ENCODE measurements at places on chromosomes 1 and 21.

- no peak for DNase-seq
Observed at GRCh38 chr1:70091811-70092210, 113.6 kb downstream of the LRRC40 start.

GRCh38 chr1:19229229-19229628, 19.2 kb upstream of the UBR4 start:
- no peak for DNase-seq

- no peak for DNase-seq
Observed at GRCh38 chr1:239603530-239603929, 217.2 kb downstream of the CHRM3 start.

GRCh38 chr1:18557621-18558465, 72.8 kb upstream of the PAX7 start:
- DNase-seq, result no peak

All from activated naive CD4-positive, alpha-beta T cell treated with anti-CD3 and anti-CD28 coated beads, Interleukin-2, amount 10 ng/mL, durations not matched to agents 7 days and 5 days (primary cell).